ENCODE measurements at places on chromosomes 3 and 15.

GRCh38 chr15:33200903-33201302, 6.4 kb upstream of the FMN1 start:
- DNase-seq = no peak

DNA sequence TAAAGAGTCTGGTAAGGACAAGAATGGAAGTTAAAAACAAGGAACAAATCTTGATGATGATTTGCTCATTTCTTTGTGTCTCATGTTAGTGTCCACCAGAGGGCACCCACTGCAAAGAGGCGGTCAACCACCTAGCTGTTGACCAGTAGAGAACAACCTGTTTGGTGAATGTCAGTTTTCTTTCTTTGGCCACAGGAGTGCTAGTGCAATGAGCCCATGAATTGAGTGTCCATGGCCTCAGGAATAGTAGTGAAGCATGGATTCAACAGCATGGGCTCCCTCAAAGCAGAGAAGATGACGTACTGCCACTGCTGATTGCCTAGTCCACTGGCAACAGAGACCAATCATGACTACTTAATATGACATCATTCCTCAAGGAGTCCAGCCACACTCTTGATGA, 10.7 kb upstream of the CNTN6 start:
- DNase-seq = peak; percentile 26

GRCh38 chr15:57422113-57422754, 45.9 kb downstream of the CGNL1 start:
- peak; percentile 4 for DNase-seq

- no peak for DNase-seq
Measured at GRCh38 chr15:93246266-93247242, 157.5 kb upstream of the RGMA start.

DNA sequence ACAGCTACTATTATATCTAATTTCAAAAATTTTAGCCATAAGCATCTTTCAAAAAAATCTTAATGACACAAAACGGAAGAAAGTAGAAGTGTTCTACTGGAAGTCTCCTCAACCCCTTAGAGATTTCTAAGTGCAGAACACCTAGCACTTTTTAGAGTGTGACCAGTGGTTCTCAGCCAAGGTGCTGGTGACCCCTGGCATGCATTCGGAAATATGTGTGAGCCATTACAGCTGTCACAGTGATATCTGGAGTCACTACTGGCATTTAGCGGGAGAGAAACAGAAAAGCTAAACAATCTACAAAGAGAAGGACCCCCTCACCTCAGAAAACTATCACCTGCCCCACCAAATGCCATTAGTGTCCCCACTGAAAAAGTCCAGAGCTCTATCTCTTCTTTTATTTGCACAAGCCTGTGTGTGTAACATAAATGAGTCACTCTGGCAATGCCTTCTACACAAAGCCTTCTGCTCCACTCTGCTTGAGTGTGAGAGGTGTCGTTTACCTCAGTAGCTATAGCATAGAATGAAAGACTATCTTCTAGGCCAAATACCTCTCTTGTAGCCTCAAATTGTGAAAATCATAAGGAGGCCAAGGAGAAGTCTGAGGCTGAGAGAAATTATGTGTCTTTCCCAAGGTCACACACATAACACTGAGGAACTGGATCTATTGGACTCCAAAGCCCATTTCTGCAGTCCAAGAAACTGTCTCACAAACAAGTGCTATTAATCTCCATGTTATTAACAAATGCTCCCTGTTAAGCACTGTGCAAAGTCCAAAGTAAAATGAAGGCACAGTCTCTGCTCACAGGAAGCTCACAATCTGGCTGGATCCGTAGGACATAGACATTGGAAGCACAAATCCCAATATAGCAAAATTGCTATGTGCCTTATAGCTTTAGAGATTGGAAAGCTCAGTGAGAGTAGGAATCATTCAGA, 28.5 kb upstream of the KCNMB2 start:
- no peak for DNase-seq

DNA sequence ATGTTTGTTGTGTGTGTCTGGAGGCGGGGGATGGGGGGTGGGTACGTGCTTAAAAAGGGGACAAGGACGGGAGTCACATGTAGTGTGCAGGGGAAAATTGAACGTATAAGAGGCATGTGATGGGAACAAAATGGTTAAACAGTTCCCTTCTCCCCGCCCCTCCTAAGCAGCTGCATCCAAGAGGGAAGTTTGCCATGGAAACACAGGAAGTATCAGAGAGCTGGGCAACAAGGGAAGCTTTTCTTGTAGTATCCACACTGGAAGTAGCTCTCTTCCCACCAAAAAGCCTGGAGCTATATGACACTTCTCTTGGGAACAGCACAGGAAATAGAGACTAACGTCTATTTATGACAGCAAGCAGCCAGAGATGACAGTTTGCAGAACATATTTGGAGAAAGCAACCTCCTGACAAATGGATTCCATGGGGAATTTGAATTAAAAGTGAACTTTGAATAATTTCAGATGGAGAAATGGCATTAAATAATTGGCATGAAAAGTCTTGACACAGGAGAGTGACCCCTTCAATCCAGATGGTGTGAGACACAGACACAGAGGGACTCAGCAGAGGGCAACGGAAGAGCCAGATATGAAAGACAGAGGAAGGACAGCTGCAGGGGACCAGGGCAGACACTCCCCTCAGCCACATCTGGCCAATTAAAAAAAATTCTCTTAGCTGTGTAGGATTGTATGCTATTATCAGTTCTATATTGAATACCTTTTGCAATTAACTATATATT, 294.2 kb upstream of the TBL1XR1 start:
- no peak for DNase-seq

DNA sequence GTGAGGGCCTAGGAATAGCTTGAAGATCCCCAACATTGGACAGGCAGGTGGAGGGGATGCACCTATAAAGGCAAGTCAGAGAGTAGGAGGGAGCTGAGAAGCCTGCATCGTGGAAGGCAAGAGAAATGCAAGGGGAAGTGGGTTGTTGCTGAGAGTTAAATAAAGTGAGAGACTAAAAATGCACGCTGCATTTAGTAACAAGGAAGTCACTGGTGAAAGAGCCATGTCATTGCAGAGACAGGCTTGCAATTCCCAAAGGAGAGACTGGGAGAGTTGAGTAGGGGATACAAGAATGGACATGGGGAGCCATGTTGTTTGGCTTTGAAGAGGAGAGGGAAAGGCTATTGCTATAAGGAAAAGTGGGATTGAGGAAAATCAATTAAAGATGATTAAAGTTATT, 77.0 kb upstream of the HEG1 start:
- no peak for DNase-seq

DNA sequence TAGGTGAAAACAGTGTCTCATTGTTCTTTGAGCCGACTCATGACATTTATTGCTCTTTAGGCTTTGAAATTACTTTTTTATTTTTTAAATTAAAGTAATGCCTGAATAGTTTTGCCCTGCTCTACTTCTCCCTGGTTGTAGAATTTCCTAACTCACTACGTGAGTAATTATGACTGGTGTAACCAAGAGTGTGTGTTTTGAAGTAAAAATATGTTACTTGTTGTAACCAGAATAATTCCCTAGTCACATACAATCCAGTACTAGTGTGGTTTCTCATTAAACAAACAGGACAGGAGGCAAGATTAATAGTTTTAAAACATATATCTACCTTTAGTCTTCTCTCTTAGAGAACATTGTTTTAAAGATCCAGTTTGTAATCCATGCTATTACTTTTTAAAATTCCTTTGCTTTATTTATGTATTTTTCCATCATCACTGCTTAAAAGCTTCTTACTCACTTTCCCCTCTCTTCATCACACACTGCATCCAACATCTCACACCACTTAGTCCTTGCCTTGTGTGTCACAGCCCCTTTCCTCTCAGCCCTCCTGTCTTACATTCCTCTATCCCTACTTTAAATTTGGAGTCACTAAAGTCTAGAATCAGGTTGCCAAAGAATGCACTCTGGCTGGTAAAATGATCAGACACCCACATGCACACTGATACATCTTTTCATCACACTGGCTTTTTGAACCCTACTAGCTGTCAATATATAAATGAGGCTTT, 219.7 kb downstream of the WNT5A start:
- no peak for DNase-seq

DNA sequence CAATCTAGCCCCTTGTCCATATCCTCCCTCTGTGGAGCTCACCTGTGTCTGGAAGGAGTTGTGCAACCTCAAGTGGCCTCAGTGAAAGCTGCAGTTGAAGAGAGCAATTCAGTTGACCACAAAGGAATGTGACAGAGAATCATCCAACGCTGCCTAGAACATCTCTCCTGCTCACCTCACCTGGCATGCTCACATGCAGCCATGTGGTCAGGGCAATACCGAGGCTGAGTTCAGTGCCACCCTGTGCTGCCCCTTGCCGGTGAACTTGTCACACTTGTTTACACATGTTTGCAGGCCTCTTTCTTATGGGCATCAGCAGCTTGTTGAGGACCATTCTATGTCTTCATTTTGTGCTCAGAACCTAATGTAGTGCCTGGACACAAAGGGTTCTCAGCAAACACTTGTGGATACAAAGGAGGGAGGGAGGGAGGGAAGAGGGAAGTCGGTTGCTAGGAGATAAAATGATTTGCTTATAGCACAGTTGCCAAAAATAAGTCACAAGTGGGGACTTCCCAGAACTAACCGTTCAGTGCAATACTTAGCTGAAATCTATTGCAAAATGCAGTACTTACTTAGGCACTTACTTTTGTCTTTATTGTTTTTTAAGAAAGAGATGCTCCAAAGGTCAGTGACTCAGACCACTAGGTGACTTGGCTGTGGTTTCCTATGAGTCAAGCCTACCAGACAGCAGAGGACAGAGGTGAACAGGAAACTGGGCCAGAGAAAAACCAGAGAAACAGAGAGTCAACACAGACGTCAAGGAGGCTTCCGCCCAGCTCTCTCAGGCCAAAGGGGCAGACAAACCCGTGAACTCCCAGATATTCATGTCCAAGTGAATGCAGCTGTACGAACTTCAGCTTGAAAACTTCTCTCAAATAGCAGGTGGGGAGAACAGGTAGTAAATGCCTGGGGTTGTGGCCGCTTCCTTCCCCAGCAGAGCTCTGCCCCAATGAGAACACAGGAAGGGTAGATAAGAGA, 227.8 kb upstream of the CTNNB1 start:
- DNase-seq = peak; percentile 86

- no peak for DNase-seq
Measured at GRCh38 chr3:132443421-132443820, 26.1 kb downstream of the DNAJC13 start.

GRCh38 chr15:57324590-57324890, 51.8 kb upstream of the CGNL1 start:
- no peak for DNase-seq

DNA sequence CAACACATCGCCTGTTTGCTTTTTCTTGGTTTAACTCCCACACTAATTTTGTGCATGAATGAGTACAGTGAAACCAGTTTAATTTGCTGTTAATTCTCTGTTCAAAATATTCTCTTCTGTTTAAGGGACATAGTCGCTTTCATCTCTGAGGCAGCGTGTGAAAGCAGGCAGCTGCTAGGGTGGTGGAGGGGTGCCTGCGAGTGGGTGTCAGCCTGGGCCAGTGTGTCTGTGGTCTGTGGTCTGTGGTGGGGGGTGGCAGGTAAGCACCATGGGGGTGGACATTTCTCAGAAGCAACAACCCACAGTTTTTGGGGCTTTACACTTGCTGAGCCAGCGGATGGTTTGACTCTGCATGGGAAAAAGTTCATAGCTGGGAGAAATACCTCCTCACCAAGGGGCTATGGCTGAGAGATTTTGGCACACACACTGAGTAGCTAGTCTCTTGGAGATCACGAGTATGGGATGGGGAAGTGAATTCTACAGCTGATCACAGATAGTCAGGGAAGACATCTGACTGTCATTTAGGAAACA, 109.2 kb downstream of the EPHB1 start:
- no peak for DNase-seq

DNA sequence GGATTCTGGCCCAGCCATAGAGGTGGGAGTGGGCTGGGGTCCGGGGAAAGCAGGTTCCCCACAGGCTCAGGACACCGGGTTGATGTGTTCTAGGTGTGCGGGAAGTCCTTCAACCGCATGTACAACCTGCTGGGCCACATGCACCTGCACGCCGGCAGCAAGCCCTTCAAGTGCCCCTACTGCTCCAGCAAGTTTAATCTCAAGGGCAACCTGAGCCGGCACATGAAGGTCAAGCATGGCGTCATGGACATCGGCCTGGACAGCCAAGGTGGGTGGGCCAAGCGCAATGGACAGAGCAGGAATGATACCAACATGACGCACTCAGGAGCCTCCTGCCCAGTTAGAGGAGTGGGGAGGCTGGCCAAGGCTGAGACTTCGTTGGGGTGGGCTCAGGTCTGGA, 28.2 kb downstream of the IDH2 start:
- DNase-seq = no peak

DNA sequence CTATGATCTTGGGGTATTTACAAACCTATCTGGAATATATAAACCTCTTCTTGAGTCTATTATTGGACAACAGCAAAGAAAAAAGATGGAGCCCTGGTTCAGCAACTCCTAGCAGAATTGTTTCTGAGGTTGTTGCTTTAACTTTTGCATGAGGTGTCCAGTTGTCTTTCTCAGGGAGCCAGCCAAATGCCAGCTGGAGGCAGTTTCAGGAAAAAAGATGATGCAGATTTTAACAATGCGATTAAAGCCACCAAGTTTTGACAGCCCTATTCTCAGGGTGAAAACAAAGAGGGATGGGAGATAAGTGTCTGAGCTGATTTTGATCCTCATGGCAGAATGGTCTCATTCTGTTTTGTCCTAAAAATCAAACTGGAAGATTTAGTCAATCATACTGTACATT, 181.6 kb upstream of the RASGRP1 start:
- DNase-seq = no peak

GRCh38 chr3:35658686-35659085, 19.4 kb downstream of the ARPP21 start:
- no peak for DNase-seq

GRCh38 chr15:74375303-74375693, 7.9 kb upstream of the CYP11A1 start:
- DNase-seq = peak; percentile 83

DNA sequence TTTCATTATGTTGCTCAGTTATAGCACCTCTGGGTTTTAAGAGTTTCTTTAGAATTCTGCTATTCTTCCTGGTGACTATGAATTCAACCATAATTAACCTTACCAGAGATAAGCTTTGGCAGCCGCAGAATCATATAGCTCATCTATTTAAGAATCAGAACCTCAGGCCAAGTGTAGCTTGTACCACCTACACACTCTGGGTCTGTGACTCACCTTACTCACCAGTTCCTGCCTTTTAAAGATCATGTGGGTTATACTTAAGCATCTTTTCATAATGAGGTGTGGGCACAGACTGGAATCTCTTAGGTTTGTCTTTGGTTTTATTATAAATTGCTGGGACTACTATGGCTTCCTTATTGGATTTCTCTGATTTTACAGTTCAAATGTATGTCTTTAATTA, 21.9 kb downstream of the CDV3 start:
- DNase-seq = no peak

All from HL-60 (cell line).